C1 segment of cervical spinal cord (tissue), 14 donors: ENCODE measurements at places on chromosomes 13 and 19.

- no peak for DNase-seq
Measured at GRCh38 chr13:94122300-94122915, 357.1 kb downstream of the DCT start.

GRCh38 chr19:33236696-33237390 is 11.2 kb upstream of the SLC7A10 start:
- DNase-seq, result no peak

DNA sequence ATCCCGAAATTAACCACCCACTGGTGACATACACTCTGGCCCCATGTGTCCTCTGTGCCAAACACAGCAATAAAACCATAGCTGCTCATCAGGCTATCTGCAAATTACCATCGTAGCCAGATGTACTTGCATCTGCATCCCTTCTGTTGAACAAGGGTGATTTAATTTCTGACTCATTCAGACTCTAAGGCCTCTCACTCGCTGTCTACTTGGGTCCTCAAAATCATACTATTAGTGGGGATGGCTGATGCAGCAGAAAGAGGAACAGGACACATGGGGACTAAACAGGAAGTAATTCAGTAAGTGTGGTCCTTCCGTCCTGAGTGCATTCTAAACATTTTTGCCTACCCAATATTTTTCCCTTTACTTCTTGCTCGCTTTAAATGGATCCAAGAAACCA is 2275.0 kb upstream of the PCDH20 start:
- DNase-seq, result no peak

- DNase-seq, result no peak
Measured at GRCh38 chr19:7561325-7561724, 25.8 kb downstream of the PNPLA6 start.

DNA sequence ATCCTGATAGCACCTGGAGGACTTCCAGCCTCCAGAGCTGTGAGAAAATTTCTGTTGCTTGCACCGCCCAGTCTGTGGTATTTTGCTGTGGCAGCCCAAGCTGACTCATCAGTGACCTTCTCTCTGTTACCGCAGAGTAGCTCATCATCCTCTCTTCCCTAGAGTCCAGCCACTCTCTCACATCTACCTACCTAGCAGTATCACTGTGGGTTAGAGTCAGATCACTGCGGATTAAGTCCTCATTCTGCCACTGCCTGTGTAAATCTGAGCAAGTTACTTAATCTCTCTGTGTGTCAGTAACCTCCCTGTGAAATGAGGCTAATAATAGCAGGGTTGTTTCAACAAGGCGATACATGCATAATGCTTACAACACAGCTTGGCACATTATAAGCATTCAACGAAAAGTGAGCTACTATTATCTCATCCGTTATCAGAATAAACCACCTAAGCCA is 40.3 kb upstream of the USPL1 start:
- DNase-seq, result no peak

DNA sequence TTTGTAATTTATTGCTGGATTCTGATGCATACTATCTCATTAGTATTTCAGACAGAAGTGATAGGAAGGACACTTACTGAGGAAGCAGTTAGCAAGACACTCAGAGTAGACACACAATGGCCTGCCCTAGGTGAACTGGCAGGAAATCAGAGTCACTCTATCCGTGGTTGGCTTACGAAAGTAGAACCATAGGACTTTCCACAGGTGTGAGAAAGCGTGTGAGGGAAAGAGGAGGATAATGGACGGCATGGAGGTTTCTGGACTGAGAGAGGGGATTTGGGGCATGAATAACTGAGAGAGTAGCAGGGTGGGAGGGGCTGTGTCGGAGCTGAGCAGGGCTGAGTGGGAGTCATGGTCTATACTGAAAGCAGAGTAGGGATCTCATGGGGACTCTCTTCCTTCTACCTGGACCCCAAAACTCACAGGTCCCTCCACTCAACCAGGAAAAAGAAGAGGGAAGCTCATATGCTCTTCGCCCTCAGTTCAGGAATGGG is 18.7 kb upstream of the EID2 start:
- DNase-seq, result no peak

DNA sequence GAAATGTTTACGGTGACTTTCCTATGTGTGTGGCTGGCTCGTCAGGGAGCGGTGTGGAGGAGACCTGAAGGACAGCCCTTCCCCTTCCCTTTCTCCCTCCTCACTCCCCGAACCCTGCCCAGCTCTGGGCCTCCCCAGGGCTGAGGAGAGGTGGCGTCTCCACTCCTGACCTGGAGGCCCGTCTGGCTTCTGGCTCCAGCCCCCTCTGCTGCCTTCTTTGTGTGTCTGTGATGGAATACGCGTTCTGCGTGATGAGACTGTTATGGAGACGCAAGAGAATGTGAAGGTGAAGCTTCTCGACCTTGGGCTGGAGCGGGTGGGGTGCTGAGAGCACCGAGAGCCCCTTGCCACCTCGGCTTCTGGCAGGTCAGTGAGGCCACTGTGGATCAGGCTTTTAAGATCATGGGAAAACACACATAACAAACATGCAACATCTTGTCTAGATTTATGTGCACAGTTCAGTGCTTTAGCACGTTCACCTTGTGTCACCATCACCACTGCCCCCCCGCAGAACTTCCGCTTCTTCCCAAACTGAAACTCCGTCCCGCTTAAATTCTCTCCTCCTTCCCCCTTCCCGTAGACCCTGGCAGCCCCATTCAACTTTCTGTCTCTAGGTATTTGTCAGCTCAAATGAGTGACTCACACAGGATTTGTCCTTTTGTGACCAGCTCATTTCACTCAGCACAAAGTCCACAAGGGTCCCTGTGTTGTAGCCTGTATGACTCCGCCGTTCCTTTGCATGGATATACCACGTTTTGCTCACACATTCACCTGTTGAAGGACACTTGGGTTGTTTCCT is 24.7 kb downstream of the ATP11A start:
- no peak for DNase-seq

- DNase-seq, result no peak
Measured at GRCh38 chr19:19551853-19552192, 13.8 kb downstream of the CILP2 start.

GRCh38 chr13:97413694-97414093 is 20.3 kb upstream of the RAP2A start:
- DNase-seq, result no peak

DNA sequence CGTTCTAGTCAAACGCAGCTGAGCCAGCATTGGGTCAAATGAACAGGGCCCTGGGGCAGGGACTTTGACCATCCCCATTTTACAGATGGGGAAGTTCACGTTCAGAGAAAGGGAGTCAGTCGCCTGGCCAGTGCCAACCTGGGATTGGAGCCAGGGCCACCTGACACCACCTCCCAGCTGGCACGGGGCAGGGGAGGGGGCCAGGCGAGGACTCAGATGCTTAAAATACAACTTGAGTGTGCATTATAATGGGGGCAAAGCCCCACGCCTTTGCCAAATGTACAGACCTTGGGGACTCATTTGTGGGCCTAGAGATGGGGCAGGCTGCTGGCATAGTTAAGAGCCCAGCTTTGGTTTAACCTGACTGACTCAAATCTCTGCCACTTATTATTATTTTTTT is 14.6 kb downstream of the PRR12 start:
- DNase-seq, result no peak

- DNase-seq, result no peak
Measured at GRCh38 chr13:49454388-49455006, 10.4 kb downstream of the SETDB2 start.

GRCh38 chr19:40413291-40413845 is at the start of gene PRX:
TSS of gene PRX (minus strand) at chr19:40413378. CDS start at chr19:40407932, 5,446 bp downstream.
- no peak for DNase-seq

GRCh38 chr19:13795595-13796300 is 505 bp downstream of the ZSWIM4 start:
- no peak for DNase-seq

- DNase-seq, result no peak
Measured at GRCh38 chr13:23580684-23581060, 10.5 kb downstream of the TNFRSF19 start.

DNA sequence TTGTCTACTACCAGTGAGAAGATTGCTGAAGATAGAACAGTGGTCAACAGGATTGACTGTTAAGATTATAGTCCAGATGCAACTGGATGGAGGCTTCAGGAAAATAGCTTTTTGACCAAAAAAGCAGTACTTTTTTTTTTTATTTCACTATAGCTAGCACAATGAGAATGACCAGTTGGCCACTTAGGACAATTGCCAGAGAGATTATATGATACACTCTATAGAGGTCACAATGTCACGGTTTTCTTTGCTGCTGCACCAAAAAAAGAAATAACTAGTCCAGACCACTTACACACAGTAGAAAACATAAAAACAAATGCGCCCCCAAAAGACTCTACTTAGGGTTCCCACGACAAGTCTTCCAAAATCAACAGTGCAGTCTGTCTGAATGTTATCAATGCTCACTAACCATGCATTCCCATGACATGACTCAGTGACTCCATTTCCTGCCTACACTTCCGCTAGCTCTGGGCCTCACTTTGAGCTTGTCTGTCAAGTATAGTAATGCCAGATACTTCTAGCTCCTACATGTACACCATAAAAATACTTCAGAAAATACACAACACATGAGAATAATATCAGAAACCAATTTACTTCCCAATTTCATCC is 209.1 kb upstream of the STARD13 start:
- no peak for DNase-seq
